ENCODE measurements at places on chromosomes 6 and 20. TPM values are rescaled to one million over a fixed set of nuclear protein-coding genes. Genes with fewer than 3 reads are reported as not detected.

Gene NEU1
- 41.5 TPM for total RNA-seq

GRCh38 chr20:48392407-48393310, 435.1 kb downstream of the PREX1 start:
- H3K4me3 ChIP-seq: no peak overlapping the region
- no peaks in the 10 kb centered on the region for H3K36me3 ChIP-seq

DNA sequence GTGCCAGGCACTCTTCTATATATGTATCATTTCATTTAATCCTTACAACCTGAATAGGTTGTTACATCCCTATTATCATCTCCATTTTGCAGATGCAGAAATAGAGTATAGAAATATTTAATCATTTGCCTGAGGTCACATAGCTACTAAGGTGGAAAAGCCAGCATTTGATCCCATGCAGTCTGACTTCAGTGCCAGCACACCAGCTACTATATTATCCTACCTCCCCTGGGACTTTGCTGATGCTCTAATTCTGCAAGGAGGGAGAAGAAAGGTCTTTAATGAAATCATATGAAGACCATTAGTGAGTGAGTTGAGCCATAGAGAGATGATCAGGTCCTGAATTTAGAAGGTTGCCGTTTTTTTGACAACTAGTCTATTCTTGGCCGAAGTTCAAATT, 53.7 kb downstream of the TOP1 start:
- peaks cover 23% of the 10 kb centered on the region for H3K4me1 ChIP-seq
- no peaks in the 10 kb centered on the region for H3K27me3 ChIP-seq

Gene FRS3
- 3.8 TPM for total RNA-seq
